Cortex of kidney (tissue), 1 donor: ENCODE measurements at places on chromosomes 12 and 14.

- DNase-seq, result no peak
These were observed 73.7 kb downstream of the ANKS1B start for GRCh38 chr12:99911081-99911480.

DNA sequence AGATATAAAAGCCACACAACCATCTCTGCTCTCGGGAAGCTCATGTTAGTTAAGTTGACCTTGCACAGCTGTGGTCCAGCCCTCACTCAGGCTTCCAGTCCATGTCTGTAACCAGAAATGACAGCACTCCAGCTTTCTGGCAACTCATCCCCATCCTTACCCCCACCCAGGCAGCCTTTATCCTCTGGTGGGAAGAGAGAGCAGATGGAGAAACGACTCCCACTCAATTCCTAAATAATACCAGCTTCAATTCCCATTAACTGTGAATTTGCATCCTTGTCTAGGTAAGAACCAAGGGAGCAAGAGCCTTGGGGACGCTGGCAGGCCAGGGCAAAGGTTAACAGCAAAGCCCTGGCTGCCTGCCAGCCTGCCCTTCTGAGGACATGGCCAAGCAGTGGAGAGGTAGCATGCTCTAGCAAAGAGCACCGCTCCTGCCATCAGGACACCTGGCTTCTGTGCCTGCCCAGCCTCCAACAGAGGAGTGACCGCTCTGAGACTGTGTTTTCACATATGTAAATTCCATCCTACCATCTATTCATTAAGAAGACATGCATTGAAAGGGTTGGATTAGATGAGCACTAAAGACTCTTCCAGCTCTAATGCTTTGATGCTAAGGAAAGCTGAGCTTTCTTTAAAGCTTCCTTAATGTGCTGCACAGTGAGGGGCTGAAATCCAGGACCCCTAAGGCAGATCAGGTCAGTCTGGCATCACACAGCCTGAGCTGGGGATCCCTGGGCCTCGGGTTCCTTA is 236.1 kb downstream of the GRIN2B start:
- DNase-seq, result no peak

DNA sequence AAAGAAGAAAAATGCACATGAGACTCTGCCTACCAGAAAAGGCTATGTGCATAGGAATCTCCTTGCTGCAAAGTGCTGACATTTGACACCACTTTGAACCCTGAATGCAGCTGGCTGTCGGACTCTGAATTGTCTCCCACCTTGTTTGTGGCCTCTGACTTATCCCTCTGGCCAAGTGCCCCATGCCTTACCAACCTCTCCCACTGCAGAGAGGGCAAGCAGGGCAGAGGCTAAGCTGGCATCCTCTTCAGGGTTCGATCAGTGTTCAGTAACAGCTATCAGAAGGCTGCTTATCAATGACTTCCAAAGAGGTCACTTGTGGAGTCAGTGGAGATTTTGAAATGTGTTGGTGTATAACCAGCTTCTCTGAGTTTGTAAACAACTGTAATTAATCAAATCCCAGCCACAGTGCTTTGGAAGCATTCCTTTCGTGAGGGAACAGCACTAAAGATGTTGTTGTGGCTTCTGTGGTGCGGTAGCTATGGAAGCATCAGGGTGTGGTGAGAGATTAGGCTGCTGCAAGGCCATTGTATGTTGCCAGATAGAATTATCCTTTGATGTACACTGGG is 22.6 kb upstream of the BMP4 start:
- no peak for DNase-seq

- DNase-seq, result no peak
These were observed 5.4 kb upstream of the IPO8 start for GRCh38 chr12:30701056-30701455.

GRCh38 chr14:64929014-64929359 is 13.6 kb downstream of the GPX2 start:
- no peak for DNase-seq

DNA sequence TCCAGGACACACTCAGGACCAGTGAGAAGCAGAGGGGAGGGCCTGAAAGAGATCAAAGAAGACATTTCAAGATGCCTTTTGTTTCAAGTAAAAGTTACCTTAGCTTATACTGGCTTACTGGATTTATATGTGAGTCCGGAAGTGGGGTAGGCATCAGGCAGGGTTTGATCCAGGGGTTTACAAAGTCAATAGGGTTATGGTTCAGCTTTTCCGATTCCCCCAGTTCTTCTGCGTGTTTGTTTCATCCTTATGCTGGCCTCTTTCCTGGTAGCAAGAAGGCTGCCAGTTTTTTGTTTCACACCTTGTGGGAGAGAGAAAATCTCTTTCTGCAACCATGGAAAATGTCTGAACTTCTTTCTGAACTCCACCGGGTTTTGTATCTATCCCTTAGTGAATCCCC is 126.3 kb downstream of the ESRRB start:
- no peak for DNase-seq

DNA sequence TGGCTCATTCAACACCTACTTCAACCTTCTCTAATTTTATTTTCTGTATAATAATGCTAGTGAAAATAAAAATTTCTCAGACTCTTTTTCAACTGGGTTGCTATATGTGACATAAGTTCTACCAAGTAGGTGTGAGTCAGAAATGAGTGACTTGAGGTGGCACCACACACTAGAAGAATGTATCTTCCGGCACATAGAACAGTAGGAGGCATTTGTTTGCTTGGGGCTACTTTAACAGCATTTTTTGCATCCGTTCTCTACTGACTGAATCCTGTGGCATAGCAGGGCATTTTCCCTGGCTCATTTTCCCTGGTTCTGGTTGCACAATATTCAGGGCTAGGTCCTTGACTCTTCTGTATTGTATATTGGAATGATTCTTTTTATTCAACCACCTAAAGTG is 194.0 kb upstream of the SLC16A7 start:
- DNase-seq, result no peak

GRCh38 chr12:25810683-25811082 is 147.8 kb upstream of the RASSF8 start:
- no peak for DNase-seq

DNA sequence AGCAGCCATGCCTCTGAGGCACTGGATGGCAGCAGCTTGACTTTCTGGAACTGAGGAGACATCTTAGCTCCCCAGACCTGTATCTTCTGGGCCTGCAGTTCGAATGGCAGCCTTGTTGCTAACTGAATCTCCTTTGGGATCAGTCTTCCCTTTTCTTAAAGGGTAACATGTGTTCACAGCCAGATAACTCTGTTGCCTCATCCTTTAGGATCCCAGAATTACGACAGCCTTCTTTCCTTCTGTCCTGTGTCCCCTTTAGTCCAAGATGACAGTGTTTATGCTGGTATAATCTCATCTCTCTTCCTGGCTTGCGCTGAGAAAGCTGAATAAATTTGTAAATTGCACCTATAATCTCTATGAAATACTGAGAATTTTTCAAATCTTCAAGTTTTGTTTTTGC is 9.1 kb upstream of the ERC1 start:
- DNase-seq, result no peak

GRCh38 chr12:105292705-105293104 is 37.8 kb upstream of the C12orf75 start:
- no peak for DNase-seq

DNA sequence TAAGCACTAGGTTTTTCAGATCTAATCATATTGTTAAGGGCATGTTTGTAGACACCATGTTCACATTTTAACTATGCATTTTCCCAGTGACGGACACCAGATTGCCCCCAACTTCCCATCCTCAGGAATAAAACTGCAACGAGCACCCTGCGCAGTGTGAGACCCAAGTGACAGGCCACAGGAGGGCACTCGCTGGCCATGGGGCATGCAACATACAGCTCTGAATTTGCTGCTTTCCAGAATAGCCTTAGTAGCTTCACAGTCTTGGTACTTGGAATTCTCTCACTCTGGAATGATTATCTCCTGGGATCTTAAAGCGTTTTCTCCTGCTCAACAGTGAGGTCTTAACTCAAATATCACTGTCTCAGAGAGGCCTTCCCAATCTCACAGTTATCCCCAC is 972 bp upstream of the DDX47 start:
- no peak for DNase-seq
